ENCODE measurements at places on chromosomes 7 and 10. TPM values are rescaled to one million over a fixed set of nuclear protein-coding genes. Genes with fewer than 3 reads are reported as not detected.

DNA sequence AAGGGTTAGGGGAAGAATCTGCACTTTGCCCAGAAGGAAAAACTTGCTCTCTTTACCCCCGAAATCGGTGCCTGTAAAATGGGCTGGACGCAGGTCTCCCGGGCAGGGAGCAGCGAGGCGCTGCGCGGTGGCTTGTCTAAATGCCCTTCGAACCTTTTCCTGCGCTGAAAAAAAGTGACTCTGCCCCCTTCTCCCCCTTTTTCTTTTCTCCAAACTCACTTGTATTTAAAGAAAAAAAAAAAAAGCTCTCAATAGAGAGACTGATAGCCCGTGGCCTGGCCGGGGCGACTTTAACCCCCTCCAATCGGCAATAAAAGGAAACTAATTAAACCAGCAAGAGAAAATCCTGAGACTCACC is 286 bp downstream of the SP8 start:
- no peak for DNase-seq

- no peak for DNase-seq
Observed at GRCh38 chr10:123287594-123288247, 133.5 kb downstream of the BUB3 start.

- no peak for DNase-seq
Observed at GRCh38 chr10:58439632-58440364, 54.6 kb downstream of the TFAM start.

DNA sequence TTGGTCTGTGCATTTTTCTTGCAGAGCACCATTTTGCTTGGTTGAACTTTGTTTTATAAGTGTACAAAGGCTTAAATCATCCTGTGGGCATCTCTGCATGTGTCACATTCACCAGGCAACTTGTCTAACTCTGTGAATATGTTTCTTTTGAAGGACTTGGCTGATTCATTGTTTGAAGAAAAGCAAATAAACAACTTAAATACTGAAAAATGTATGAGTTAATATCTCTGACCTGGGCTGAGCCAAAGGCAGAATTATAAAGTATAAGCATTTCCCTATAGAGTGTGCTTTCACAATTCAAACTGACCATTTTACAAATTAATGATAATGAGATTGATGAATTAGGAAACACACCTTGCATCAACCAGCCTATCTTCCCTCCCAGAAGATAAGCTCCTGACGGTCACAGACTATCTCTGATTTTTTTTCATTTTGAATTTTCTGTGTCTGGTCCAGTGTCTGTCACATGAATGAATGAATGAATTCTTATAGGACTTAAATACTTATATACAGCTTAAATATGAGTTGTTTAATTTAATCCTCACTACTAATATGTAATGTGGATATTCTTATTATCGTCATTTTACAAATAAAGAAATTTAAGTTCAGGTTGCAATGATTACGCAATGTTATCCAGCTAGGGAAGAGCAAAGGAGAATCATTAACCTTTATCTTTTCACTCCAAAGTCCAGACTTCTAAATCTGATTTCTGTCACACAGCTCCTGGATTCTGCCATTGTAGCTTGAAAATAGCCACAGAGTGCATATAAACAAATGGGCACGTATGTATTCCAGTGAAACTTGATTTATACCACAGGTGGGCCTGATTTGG is 182.0 kb upstream of the PHYHIPL start:
- no peak for DNase-seq

DNA sequence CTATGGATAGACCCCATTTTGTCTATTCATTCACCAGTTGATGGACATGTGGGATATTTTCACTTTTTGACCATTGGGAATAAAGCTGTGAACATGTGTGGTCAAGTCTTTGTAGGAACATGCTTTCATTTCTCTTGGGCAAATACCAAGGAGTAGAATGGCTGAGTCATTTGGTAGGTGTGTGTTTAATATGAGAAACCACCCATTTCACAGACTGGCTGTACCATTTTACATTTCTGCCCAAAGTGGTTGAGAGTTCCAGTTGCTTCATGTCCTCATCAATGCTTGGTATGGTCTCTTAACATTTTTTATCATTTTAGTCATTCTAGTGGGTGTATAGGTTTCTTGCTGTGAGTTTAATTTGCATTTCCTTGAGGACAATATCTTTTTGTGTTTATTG is 124.9 kb upstream of the RHEB start:
- DNase-seq = no peak

DNA sequence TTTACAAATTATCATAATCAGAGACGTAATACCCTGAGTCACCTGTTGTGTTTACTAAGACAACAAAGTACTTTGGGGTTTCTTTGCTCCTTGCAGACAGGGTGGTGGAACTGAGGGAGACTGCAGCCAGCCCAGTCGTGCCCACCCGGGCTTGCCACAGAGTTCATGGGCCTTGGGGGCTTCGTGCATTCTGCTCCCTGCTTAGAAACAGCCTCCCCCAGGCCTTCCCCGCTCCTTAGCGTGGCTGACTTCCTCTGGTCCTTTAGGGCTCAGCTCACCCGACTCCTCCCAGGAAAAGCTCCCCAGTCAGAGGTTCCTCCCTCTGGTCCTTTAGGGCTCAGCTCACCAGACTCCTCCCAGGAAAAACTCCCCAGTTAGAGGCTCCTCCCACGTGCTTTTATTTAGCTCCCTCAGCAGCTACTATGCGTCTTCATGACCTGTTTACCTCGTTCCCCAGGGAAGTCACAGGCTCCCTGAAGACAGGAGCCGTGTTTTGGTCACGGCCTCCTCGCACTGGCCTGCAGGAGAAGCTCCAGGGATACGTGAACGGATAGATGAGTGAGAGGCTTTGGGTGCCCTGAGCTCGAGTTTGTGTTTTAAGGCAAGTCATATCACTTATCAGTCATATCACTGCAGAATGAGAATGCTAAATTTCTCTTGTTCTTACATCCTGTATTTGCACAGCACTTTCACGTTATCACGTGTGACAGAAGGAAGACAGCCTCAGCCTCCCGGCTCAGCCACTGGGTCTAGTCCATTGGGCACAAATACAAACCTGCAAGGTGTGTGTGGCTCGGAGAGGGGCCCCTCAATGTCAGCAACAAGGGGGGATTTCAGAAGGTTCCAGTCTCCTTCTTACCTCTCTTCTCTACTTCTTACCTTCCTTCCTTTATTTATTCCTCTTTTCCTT is 52.7 kb upstream of the VIPR2 start:
- DNase-seq = no peak

- DNase-seq = no peak
Observed at GRCh38 chr7:158952776-158953175, 96.4 kb downstream of the DYNC2I1 start.

GRCh38 chr7:159143780-159144757 is 598 bp downstream of the VIPR2 start:
- no peak for DNase-seq

- no peak for DNase-seq
Observed at GRCh38 chr7:27169658-27170425, 4.3 kb downstream of the HOXA10 start.

GRCh38 chr10:77932016-77932715 is 5.6 kb upstream of the DLG5 start:
- DNase-seq = no peak

DNA sequence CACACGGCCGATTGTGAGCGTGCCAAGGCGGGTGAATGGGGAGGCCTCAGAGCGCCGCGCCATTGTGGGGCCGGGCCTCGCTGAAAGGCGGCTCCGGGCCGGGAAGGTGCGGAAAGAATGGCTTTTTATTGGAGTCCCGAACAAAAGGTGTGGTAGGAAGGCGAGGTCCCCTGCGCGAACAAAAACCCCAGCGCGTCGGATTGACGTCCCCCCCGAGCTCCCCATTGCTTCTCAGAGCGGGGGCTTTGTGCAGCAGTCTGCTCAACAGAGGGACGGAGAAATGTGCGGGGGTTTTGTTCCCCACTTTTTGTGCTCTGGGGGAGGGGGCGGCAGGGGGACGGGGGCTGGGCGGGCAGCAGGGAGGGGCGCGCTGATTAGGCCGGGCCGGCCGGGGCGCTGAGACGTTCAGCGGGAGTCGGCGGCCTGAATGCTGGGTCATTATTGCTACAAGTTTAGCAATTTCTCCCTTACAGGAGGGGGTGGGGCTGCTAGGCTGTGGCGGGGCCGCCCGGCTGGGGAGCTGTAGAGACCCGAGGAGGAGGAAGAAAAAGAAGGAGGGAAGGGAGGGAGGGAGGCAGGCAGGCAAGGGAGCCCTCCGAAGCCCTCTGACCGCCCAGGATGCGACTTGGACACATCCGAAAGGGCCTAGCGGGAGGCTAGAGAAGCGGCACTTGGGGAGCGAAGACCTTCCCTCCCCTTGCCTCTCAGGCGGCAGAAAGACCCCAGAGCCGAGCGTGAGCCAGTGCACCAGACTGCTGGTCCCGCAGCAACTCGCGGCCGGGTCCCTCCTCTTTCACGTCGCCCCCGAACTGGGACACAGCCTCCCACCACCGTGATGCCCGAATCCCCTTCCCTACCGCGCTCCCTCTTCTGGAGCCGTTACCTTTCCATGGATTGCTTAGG is 4.6 kb downstream of the NKX2-3 start:
- no peak for DNase-seq

- DNase-seq = no peak
Observed at GRCh38 chr7:82985144-82985802, 177.4 kb downstream of the PCLO start.

DNA sequence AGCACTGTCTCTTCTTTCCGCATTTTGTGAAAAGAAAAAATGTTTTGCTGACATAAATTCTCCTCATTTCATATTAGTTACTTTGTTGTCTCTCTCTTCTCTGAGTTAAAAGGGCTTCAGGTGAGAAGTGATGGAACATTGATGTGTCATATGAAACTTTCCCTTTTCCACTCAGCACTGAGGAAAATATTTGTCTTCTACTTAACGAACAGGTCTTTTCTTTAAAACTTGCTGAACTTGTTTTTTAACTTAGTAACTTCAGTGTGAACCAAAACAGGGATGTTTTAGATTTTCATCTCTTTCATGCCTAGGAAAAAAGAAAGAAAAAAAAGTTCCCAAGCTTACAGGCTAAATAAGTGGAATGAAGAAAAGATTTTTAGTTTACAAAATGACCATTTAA is 19.0 kb upstream of the TSPAN12 start:
- no peak for DNase-seq

- no peak for DNase-seq
Observed at GRCh38 chr7:121541457-121541856, 145.3 kb upstream of the FAM3C start.

DNA sequence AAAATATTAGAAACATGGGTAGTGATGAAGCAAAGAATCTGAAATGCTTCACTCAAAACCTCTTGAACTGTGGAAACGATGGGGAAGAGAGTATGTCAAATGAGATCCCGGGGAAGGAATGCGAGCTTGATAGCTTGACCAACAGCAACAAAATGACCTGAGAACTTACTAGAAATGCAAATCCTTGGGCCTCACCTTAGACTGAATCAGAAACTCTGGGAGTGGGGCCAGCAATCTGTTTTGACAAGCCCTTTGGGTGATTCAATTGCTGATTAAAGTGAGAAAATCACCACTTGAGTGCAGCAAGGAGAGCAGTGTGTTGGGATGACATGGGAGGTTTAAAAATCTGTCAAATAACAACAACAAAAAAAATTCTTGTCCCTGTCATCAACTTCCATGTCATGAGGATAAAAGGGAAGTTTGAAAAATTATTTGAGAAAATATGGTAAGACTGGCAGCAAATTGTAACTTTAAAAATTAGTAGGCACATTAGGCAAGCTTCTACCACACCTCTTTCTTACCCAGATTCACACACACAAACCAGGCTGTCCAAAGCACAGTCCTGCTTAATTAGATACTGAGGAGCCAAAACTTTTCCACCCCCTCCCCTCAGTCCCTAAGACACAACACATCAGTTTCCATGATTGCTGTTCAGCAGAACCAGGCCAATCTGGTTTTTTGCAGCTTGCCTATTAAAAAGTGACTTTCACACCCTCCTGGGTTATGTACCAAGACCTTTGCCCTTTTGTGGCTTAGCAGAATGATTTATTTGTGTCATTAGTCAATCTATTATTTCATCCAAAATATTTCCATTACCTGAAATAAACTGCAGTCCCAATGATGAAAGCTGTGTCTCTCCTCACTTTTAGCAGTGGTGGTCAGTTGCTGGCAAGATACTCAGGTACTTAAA is 15.6 kb downstream of the CALCR start:
- peak; percentile 60 for DNase-seq

DNA sequence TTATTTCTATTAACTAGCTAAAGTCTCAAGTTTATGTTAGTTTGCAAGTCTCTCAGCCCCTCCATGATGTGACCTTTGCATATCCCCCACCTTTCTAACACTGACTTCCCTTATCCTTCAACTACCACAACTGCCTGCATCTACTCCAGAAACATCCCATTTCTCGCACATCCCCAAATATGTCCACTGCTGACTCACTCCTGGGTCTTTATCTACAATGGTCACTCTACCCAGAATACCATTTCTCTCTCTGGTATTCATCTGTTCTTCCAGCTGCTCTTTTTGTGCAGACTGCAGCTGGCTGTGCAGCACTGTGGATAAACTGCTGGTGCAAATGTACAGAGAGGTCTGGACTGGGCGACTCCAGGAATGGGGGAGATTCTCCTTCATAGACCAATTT is 32.7 kb upstream of the PRSS1 start:
- DNase-seq = no peak

GRCh38 chr10:30443049-30443448 is 9.1 kb downstream of the MAP3K8 start:
- DNase-seq = no peak

- DNase-seq = no peak
Observed at GRCh38 chr10:85448716-85449115, 917.9 kb downstream of the GRID1 start.

GRCh38 chr10:33623669-33624068 is 289.2 kb upstream of the NRP1 start:
- DNase-seq = no peak

GRCh38 chr10:124340033-124340760 is 78.5 kb downstream of the OAT start:
- no peak for DNase-seq

NKX1-2 gene
- not detected for total RNA-seq

SMKR1 gene
- not detected for total RNA-seq

PVRIG gene
- not detected for total RNA-seq

NPTX2 gene
- 0.07 TPM for total RNA-seq

EVX1 gene
- not detected for total RNA-seq

SLC26A5 gene
- not detected for total RNA-seq

CTAGE4 gene
- total RNA-seq = 2.8 TPM

All from epithelial cell of proximal tubule (primary cell).